Activated B cell treated with CpG ODN at 0.5 μM for 24 hours (primary cell): ENCODE measurements at places on chromosomes 1 and 21. TPM values are rescaled to one million over a fixed set of nuclear protein-coding genes. Genes with fewer than 3 reads are reported as not detected.

DNA sequence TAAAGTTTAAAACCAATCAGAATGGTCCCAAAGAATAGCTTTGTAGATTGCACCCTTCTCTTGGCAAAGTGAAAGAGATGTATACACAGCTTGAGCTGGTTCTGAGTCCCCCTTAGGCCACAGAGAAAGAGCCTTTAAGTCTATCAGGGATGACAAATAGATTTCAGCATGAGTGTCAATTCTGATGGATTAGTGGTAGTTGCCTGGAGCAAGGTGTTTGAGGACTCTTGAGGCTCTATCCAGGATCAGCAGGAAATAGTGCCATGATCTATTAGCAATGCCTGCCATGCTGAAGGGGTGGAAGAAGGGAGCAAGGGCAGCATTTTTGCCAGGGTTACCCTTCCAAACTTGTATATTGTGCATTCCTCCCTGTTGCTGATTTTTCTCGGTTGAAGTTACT, 116.6 kb downstream of the ATG4C start:
- no peaks in the 10 kb centered on the region for H3K36me3 ChIP-seq
- peaks cover 2% of the 10 kb centered on the region for H3K27me3 ChIP-seq
- DNase-seq, result no peak
- no peaks in the 10 kb centered on the region for H3K4me1 ChIP-seq

- no peaks in the 10 kb centered on the region for H3K36me3 ChIP-seq
- H3K27me3 ChIP-seq, result peaks cover 66% of the 10 kb centered on the region
- H3K4me3 ChIP-seq, result no peak overlapping the region
- DNase-seq, result no peak
Measured at GRCh38 chr1:170663404-170664092, 383 bp upstream of the PRRX1 start.

- H3K27ac ChIP-seq, result no peak overlapping the region
- peaks cover 6% of the 10 kb centered on the region for H3K36me3 ChIP-seq
- H3K4me1 ChIP-seq, result no peaks in the 10 kb centered on the region
Measured at GRCh38 chr1:10253755-10254154, 43.4 kb downstream of the KIF1B start.

The PTPN7 gene
- total RNA-seq, result 29.4 and 31.0 TPM in 2 replicates

The COL8A2 gene
- total RNA-seq, result 0.24 and 0.64 TPM in 2 replicates

- no peaks in the 10 kb centered on the region for H3K4me1 ChIP-seq
- H3K27me3 ChIP-seq, result no peaks in the 10 kb centered on the region
- no peak overlapping the region for H3K27ac ChIP-seq
- no peak for DNase-seq
Measured at GRCh38 chr1:189619682-189620332, 857.9 kb downstream of the BRINP3 start.

The ID3 gene
- total RNA-seq, result 195 and 205 TPM in 2 replicates

- H3K36me3 ChIP-seq, result peaks cover 54% of the 10 kb centered on the region
- no peak for DNase-seq
- no peaks in the 10 kb centered on the region for H3K27me3 ChIP-seq
- peaks cover 6% of the 10 kb centered on the region for H3K4me1 ChIP-seq
- no peak overlapping the region for H3K4me3 ChIP-seq
Measured at GRCh38 chr1:211965108-211965805, 70.1 kb downstream of the INTS7 start.

DNA sequence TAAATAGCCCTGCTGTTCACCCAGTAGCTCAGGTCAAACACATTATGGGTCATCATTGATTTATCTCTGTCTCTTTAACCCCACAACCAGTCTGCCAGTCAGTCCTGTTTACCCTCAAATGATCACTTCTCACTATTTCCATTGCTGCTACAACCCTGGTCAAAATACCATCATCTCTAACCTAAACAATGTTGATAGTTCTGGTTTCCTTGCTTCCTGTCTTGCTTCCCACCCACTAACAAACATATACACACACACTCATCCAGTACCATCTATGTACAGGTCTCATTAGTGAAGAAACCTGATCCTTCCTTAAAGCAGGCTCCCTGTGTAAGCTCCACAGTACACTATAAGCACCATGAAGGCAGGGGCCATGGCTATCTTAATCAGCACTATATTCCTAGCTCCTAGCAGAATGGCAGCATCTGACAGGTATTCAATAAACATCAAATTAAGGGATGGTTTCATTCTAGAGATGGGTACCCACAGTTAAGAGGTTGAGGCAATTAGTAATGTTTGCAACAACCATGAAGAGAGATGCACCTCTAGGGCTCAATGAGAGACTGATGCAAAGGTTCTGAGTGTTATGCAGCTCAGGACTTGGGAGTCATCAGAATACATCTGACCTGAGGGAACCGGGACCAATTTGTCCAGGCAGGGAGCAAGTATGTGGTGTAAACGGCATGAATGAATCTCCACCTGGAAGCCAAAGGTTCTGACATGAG, 10.0 kb upstream of the TGFBR3 start:
- H3K27ac ChIP-seq, result no peak overlapping the region
- H3K36me3 ChIP-seq, result no peaks in the 10 kb centered on the region
- DNase-seq, result no peak
- no peak overlapping the region for H3K4me3 ChIP-seq
- H3K4me1 ChIP-seq, result no peaks in the 10 kb centered on the region
- peaks cover 13% of the 10 kb centered on the region for H3K27me3 ChIP-seq

DNA sequence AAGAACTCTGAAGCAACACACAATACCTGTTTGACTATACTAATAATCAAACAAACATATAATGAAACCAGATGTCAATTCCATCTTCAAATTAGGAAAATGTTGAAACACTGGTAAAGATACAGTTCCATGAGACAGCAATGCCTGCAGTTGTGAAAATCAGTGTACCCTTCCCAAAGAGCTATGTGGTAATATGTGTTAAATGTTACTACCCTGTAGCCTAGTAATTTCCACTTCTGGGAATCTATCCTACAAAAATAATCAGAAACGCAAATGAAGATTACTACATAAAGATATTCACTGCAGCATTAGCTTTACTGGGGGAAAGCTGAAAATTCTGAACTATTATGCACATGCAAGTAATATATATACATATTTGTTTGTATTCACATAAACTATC, 16.9 kb downstream of the GLIS1 start:
- peaks cover 9% of the 10 kb centered on the region for H3K27me3 ChIP-seq
- H3K36me3 ChIP-seq, result no peaks in the 10 kb centered on the region
- no peak overlapping the region for H3K4me3 ChIP-seq

DNA sequence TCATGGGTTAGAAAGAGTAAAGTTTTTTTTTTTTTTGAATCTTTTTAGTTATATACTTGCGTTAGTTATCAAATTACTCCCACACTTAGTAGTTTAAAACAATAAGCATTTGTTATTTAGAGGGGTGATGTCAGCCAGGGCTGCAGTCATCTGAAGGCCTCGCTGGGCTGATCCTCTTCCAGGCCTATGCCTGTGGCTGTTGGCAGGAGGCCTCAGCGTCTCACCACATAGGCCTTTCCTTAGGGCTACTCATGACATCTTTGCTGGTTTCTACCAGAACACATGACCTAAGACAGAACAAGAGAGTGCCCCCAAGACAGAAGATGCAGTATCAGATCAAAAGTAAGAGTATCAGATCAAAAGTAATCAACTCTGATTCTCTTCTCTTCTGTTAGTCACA, 167.4 kb downstream of the HHAT start:
- no peak for DNase-seq
- H3K4me3 ChIP-seq, result no peak overlapping the region

- DNase-seq, result no peak
- H3K36me3 ChIP-seq, result no peaks in the 10 kb centered on the region
- peaks cover 12% of the 10 kb centered on the region for H3K4me1 ChIP-seq
- H3K27me3 ChIP-seq, result no peaks in the 10 kb centered on the region
- H3K4me3 ChIP-seq, result peak overlapping the region; percentile 2
Measured at GRCh38 chr1:74681449-74681848, 7.9 kb upstream of the ERICH3 start.

- no peak for DNase-seq
- peaks cover 90% of the 10 kb centered on the region for H3K4me1 ChIP-seq
- H3K4me3 ChIP-seq, result peak overlapping the region; percentile 30
- no peaks in the 10 kb centered on the region for H3K36me3 ChIP-seq
- H3K27ac ChIP-seq, result peak overlapping the region; percentile 1
Measured at GRCh38 chr1:235946571-235946981, 79.9 kb upstream of the LYST start.

The KCNE2 gene
- not detected in 2 replicates for total RNA-seq

- no peak overlapping the region for H3K4me3 ChIP-seq
- no peak overlapping the region for H3K27ac ChIP-seq
- H3K36me3 ChIP-seq, result no peaks in the 10 kb centered on the region
- no peaks in the 10 kb centered on the region for H3K27me3 ChIP-seq
- no peak for DNase-seq
Measured at GRCh38 chr1:188582911-188583532, 1754.3 kb downstream of the PLA2G4A start.

The VAV3 gene
- total RNA-seq, result 28.7 and 29.1 TPM in 2 replicates

DNA sequence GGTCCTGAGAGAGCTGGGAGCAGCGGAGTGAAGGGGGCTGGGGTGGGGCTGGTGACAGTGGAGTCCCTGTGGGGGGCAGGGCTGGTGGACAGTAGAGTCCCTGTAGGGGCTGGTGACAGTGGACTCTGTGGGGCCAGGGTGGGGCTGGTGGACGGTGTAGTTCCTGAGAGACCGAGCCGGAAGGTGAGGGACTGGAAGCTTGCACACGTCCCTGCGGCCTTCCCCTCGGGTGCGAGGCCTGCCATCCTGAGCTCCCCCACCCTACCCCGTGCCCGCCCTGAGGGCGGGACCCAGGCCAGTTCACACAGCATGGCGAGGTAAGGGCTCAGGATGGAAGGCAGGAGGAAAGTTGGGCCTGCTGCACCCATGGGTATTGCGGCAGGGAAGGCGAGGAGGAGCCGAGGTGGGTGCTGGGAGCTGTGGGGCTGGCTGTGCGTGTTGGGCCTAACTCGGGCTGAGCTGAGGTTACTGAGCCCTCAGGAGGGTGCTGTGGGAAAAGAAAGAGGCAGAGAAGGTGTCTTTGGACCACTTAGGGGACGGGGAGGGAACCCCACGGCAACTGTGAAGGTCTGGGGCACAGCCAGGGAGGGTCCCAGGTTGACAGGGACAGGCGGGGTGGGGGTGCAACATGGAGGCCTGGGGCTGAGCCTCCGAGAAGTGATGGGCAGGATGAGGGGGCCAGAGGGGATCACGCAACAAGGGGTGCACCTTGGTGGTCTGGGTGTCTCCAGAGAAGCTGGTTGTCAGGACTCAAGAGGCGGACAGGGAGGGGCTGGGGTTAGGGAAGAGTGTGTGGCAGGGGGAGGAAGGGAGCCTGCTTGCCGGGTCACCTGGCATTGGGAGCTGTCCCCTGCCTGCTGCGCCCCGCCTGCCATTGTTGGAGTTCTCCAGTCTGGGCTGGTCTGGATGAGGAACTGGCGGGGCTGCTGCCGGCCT, 60.8 kb downstream of the PRKCZ start:
- peak overlapping the region; percentile 38 for H3K4me3 ChIP-seq
- no peak overlapping the region for H3K27ac ChIP-seq
- DNase-seq, result no peak
- H3K36me3 ChIP-seq, result peaks cover 8% of the 10 kb centered on the region
- no peaks in the 10 kb centered on the region for H3K27me3 ChIP-seq
- peaks cover 30% of the 10 kb centered on the region for H3K4me1 ChIP-seq

The OR14K1 gene
- total RNA-seq, result not detected in 2 replicates

GRCh38 chr1:36968730-36969129, 65.6 kb downstream of the GRIK3 start:
- H3K27ac ChIP-seq, result no peak overlapping the region
- H3K4me1 ChIP-seq, result no peaks in the 10 kb centered on the region
- no peak overlapping the region for H3K4me3 ChIP-seq
- no peak for DNase-seq

- no peaks in the 10 kb centered on the region for H3K27me3 ChIP-seq
- no peak overlapping the region for H3K4me3 ChIP-seq
- H3K4me1 ChIP-seq, result no peaks in the 10 kb centered on the region
- H3K27ac ChIP-seq, result no peak overlapping the region
- no peak for DNase-seq
- no peaks in the 10 kb centered on the region for H3K36me3 ChIP-seq
Measured at GRCh38 chr21:26954662-26955121, 12.2 kb downstream of the ADAMTS5 start.

- DNase-seq, result no peak
- H3K27ac ChIP-seq, result no peak overlapping the region
- H3K4me3 ChIP-seq, result no peak overlapping the region
- no peaks in the 10 kb centered on the region for H3K36me3 ChIP-seq
- H3K27me3 ChIP-seq, result peaks cover 40% of the 10 kb centered on the region
Measured at GRCh38 chr1:212584092-212584886, 24.3 kb upstream of the ATF3 start.

The TRIM17 gene
- not detected in 2 replicates for total RNA-seq

The TRAF3IP3 gene
- total RNA-seq, result 158 and 166 TPM in 2 replicates

- no peaks in the 10 kb centered on the region for H3K36me3 ChIP-seq
- H3K4me3 ChIP-seq, result no peak overlapping the region
- no peaks in the 10 kb centered on the region for H3K27me3 ChIP-seq
- peaks cover 2% of the 10 kb centered on the region for H3K4me1 ChIP-seq
- no peak for DNase-seq
Measured at GRCh38 chr1:26490155-26490554, 17.9 kb downstream of the HMGN2 start.

GRCh38 chr1:221875004-221875330, 133.1 kb upstream of the DUSP10 start:
- H3K4me1 ChIP-seq, result peaks cover 28% of the 10 kb centered on the region
- DNase-seq, result no peak
- no peaks in the 10 kb centered on the region for H3K27me3 ChIP-seq

DNA sequence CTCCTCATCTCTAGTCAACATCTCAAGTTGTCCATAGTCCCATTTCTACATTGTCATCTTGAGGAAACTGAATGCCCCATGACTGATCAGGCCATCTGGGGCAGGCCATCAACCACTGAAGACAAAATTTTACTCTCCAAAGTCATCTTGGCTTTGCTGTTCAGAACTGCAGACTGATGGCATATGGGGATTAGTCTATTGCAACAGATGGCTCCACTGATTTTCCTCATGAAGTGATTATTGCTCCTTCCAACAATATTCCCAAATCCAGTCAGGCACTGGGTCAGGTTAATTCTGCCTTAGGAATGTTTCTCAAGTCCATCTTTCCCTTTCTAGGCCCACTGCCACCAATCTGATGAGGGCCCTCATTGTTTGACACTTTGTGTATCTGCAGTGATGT, 101.7 kb downstream of the ESRRG start:
- DNase-seq, result no peak
- H3K27me3 ChIP-seq, result no peaks in the 10 kb centered on the region
- no peak overlapping the region for H3K4me3 ChIP-seq
- H3K36me3 ChIP-seq, result no peaks in the 10 kb centered on the region

The HJV gene
- total RNA-seq, result not detected in 2 replicates

DNA sequence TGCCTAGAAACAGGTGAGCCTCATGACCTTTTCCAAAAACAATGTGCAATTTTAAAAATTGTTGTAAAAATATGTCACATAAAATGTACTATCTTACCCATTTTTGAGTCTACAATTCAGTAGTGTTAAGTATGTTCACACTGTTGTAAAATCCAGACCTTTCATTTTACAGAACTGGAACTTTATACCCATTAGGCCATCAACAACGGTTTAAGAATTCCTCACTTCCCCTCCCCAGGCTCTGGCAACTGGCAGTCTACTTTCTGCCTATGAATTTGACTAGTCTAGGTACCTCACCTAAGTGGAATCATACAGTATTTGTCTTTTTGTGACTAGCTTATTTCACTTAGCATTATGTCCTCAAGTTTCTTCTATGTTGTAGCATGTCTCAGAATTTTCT, 8.6 kb downstream of the CTSE start:
- H3K4me3 ChIP-seq, result no peak overlapping the region

The HSD3B2 gene
- total RNA-seq, result not detected in 2 replicates

GRCh38 chr1:206883876-206884275, 13.4 kb upstream of the IL24 start:
- no peak overlapping the region for H3K4me3 ChIP-seq
- peaks cover 3% of the 10 kb centered on the region for H3K27me3 ChIP-seq
- H3K36me3 ChIP-seq, result peaks cover 3% of the 10 kb centered on the region
- H3K27ac ChIP-seq, result no peak overlapping the region
- DNase-seq, result no peak
- H3K4me1 ChIP-seq, result no peaks in the 10 kb centered on the region

- H3K36me3 ChIP-seq, result no peaks in the 10 kb centered on the region
- peaks cover 29% of the 10 kb centered on the region for H3K27me3 ChIP-seq
- no peak overlapping the region for H3K27ac ChIP-seq
- no peaks in the 10 kb centered on the region for H3K4me1 ChIP-seq
Measured at GRCh38 chr1:50369008-50369634, 54.1 kb downstream of the DMRTA2 start.
